ENCODE measurements at places on chromosomes 7 and 10.

DNA sequence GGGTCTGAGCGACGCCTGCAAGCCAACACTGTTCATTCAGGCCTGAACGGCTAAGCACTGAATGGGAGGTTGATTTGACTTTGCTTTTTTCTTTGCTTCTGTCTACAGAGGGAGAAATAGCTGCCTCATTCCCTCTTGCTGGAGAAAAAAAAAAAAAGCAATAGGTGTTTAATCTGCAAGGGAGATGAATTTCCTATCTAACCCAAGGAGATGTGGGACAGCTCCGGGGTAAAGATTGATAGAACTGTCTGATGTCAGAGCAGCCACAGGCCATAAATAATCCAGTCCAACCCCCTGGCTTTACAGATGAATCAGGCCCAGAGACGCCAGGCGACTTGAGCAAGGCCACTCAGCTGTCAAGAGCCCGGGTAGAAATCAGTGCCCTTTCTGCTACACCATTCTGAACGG lies 168.0 kb downstream of the ARHGAP12 start:
- DNase-seq, result peak; percentile 59

GRCh38 chr10:124744102-124745050 lies at the start of gene FAM53B:
Gene FAM53B, minus strand, starts transcription at chr10:124744378. Its CDS starts 37,665 bp downstream, at chr10:124706713.
- peak; percentile 88 for DNase-seq

DNA sequence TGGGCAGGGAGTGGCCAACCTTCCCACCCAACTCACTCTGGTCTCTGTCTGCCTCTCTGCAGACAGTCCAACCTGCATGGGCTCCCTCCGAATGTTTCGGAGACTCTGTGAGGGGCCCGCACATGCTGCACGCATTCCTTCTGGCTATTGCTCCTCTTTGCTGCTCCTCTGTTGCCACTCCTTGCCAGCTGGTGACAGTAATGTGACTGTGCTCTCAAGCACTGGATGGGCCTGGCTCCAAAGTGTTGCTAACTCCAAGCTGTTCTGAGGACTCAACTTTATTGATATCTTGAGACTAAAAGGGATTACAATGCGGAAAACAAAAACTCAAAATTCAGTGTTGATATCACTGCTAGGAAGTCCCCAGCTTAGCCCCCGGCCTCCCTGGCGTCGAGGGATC lies 105.4 kb upstream of the KIF5B start:
- no peak for DNase-seq

DNA sequence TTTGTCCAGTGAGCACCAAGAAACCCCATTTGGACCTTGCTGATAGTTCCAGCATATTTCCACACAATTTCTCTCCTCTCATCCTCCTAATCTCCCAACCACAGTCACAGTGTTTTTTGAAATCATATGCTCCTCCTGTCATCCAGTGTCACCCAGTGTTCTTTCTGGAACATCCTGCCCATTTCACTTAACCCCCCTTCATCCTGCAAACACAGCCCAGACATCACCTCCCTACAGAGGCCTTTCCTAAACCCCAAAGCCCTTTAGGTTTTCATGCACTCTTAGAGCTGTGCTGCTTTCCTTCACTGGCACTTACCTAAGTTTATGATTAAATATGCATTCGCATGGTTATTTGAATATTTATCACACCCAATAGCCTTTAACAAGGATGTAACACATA lies 1158.0 kb upstream of the C7orf33 start:
- no peak for DNase-seq

DNA sequence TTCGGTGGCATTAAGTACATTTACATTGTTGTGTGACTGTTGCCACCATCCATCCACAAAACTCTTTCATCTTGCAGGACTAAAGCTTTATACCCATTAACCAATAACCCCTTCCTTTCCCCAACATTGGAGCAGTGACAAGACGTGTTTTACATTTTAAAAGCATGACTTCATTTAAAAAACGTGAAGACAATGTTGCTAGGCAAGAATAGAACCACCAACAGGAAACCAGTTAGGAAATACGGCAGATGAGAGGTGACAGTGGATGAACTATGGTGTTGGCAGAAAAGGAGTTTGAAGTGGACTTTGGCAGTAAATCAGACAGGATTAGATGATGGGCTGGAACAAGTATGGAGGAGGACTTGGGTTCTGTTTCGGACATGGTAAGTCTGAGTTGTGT lies 17.0 kb downstream of the TMEM236 start:
- no peak for DNase-seq

DNA sequence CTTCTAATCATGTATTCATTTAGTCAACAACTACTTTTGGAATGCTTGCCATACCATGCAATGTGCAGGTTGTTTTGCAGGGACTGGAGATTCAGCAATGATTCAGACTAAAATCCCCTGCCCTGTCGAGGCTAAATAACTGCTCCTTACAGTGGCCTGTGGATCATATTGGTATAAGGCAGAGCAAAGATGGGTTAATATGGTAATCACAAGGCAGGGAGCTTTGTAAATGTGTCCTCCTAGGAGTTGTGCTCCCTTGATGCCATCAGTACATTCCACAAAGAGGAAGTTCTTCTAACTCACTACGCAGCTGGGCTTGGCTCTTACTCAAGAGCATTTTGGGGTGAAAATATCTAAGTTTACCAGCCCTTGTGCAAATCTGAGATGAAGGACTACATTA lies 614 bp upstream of the IFIT2 start:
- peak; percentile 43 for DNase-seq

GRCh38 chr10:23345861-23346260 lies 1.3 kb upstream of the C10orf67 start:
- no peak for DNase-seq

DNA sequence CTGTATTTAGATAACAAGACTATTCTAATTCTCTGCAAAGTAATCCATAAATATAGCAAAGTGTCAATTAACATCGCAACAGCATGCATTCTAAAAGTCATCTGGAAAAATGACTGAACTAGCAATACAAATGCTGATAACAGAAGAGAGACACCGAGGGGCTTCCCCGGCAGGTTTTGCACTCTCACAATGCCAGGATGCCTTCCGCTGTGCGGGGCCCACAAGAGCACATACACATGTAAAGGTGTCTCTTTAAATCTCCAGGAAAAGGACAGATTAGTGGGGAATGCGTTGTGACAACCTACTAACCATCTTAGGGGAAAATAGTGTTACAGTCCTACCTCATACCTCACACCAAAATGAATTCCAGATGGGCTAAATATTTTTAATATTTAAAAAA lies 86.9 kb downstream of the CXCL12 start:
- no peak for DNase-seq

GRCh38 chr7:82373926-82374635 lies 69.5 kb downstream of the CACNA2D1 start:
- no peak for DNase-seq

GRCh38 chr7:42978496-42978895 lies 46.3 kb downstream of the MRPL32 start:
- no peak for DNase-seq

DNA sequence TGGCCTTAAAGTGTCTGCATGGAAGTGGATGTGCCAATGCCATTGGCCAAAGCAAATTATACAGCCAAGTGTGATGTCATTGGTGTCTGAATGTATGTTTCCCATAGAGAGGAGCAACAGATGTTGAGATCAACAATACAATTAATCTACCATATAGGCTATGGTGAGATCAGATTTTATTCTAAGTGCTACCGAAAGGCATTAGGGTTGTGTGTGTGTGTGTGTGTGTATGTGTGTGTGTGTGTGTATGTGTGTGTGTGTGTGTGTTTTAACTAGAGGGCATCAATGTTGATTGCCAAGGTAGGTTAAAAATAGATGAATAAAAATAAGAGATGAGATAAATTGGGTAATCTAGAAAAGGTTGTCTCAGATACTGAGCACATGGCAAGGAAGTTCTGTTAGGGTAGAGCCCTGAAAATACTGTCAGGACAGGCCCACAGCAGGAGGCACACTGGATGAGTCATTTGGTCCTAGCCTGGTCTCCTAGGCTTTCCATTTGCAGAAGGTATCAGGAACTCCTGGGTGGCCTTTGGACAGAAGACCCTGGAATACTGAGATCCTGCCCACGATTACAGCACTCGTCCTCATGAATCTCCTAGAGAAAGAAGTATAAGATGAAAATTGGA lies 446.0 kb upstream of the PODXL start:
- no peak for DNase-seq

DNA sequence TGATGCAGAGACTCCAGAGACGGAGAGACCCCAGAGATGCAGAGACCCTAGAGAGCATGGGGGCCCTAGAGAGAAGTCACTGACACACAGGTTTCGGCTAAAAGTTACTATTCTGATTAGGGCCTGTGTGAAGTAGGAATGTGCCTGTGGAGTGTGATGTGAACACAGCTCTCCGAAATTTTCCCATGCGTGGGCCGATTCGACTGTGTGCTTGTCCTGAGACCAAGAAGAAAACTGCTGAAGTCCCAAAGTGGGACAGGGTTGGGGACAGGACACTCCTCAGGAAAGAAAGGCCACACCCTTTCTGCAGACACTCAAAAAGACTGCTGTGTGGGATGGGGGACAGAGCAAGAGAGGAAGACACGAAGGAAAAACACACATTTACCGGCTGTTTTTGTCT lies 533.5 kb downstream of the PTPRN2 start:
- no peak for DNase-seq

- DNase-seq, result no peak
These were observed 31.1 kb downstream of the LMTK2 start for GRCh38 chr7:98137826-98138151.

GRCh38 chr7:55061726-55062499 lies 43.1 kb downstream of the EGFR start:
- DNase-seq, result no peak

- DNase-seq, result peak; percentile 3
These were observed 321.2 kb downstream of the PTPRN2 start for GRCh38 chr7:158266426-158266816.

DNA sequence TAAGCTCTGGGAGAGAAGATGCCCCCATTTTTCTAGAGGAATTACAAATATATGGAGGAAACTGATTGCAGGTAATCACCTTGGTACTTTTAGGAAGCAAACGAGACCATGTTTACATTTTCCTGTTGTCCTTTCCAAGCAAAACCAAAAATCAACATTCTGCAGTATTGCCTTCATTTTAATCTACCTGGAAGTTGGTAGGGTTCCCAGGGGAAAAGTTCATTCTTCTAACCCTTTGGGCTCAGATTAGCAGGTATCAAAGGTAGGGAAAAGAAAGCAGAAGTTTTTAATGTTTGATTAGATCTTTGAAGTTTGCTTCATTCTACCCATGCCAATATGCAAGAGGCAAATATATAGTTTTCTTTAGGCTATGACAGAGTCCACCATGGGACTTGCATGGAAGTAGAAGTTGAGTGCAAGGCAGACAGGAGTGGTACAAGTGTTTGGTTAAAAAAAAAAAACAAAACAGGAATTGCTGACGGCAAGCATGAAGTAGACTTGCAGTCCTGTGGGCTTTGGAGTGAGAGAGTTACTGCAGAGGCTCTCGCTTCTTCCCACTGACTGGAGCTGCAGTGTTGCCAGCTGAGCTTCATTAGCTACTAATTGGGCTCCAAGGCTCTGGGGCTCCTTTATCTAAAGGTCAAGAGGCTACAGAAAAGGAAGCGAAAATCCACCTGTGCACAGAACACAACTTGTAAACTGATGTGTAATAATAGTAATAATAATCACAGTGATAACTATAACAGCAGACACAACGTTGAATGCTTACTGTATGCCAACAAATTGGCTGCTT lies 28.9 kb upstream of the ASAH2 start:
- no peak for DNase-seq

GRCh38 chr7:2629746-2630681 lies 1.8 kb upstream of the TTYH3 start:
- no peak for DNase-seq

- DNase-seq, result no peak
These were observed 14.4 kb upstream of the RBM20 start for GRCh38 chr10:110629680-110630191.

DNA sequence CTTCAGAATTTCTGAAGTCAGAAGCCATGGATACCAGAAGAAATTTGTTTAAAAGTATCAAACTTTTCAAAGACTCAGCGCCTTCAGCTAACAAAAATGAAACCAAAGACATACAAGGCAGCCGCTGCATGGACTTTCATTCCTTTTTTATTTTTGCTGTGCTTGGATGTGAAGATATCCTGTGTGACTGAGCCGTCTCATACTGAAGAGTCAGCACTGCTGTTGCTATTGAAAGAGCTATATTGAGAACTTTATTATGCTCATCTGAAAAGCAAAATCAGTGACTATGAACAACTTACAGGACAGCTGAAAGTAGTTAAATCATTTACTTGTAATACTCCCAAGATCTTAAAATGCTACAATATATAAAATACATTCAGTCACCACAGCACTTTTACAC lies 809.2 kb downstream of the NXPH1 start:
- DNase-seq, result no peak

DNA sequence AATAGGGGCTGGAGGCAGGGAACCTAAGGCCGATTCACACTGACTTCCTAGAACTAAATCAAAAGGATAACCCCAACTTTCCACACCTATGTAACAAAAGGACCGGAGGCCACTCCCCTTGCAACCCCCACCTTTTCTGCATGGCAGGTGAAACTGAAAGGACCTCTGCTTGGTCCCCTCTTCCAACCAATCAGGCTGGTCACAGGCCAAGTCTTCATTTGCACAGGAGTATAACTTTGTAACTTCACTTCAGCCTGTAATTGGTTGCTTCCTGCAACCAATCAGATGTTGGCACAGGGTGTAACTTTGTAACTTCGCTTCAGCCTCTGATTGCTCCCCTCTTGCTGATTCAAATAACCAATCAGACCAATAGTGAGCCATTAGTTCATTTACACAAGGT lies 190.0 kb downstream of the FAM107B start:
- no peak for DNase-seq

GRCh38 chr7:101953248-101953819 lies 135.9 kb downstream of the CUX1 start:
- no peak for DNase-seq

GRCh38 chr7:74617180-74617744 lies 40.3 kb upstream of the GTF2I start:
- peak; percentile 52 for DNase-seq

DNA sequence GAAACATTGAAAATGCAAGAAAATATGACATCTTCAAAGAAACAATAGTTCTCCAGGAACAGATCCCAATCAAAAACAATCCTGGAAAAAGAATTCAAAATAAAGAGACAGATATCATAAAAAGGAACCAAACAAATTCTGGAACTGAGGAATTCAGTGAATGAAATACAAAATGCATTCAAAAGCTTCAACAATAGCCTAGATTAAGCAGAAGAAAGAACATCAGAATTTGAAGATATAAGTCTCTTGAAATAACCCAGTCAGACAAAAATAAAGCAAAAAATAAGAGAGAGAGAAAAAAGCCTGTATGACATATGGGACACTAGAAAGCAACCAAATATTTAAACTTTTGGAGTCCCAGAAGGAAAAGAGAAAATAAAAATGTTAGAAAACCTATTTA lies 60.3 kb downstream of the MINPP1 start:
- DNase-seq, result no peak

GRCh38 chr10:74823791-74824183 lies 2.6 kb upstream of the KAT6B start:
- no peak for DNase-seq

GRCh38 chr7:117470777-117471176 lies 9.0 kb upstream of the CFTR start:
- no peak for DNase-seq
